ENCODE measurements at places on chromosomes 1 and 21.

DNA sequence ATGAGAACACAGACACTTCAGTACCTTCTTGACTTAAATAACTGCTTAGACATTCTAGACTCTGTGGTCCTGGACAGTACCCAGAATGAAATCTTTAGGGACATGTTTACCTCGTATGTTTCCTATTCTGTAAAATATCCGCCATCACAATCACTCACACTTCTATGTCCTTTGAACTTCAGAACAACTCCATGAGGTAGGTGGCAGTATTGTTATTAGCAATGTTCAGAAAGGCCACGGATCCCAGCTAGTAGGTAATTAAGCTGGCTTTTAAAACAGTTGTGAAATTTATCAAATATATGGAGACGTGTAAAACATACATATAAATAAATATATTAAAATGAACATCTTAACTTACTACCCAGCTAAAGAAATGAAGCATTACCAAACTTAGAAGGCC is 83.4 kb downstream of the CACHD1 start:
- DNase-seq = no peak

GRCh38 chr1:32890516-32891240 is 4.4 kb downstream of the HPCA start:
- no peak for DNase-seq

DNA sequence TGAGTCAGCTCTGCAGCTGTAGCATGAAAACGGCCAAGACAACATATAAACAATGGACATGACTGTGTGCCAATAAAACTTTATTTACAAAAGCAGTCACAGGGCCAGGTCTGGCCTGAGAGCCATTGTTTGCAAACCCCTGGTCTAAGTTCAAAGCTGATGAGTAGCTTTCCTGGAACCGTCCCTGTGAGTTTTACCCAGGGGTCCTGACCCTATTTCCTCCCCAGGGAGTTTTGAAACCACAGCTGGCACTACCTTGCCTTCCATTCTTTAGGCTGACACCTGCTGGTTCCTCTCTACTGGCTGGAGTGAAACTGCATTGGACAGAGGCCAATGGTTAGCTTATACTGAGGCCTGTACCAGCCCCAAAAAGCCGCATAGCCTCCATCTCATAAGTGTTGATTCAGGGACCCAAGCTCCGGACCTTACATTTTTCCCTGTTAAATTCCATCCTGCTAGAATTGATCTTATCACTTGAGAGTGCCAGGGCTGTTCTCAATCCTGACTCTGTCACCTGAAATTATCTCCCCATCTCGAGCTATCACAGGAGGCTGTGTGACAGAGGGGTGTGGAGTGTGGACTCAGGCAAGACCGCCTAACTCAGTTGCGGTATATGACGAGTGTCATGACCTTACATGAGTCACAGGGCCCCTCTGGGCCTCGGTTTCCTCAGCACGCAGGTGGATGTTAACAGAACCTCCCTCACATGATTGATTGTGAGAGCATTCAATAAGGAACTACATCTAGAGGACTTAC is 343.6 kb downstream of the NPHP4 start:
- DNase-seq = no peak

DNA sequence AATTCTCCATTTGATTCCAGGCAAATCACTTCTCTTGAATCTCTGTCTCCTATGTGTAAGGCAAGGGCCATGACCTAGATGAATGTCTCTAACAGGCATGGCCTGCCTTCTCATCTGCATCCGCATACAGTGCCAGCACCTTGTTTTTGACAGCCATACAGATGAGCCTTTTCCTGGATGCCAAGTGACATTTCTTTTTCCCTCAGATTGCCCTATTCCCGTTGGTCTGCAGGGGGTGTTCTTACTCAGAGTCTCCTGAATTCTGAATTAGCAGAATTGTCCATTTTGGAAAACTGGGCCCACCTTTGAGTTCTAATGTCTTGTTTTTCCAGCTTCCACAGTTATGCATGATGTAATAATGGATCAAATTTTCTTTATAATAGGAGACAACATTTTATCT is 88.0 kb upstream of the ADAR start:
- DNase-seq = no peak

DNA sequence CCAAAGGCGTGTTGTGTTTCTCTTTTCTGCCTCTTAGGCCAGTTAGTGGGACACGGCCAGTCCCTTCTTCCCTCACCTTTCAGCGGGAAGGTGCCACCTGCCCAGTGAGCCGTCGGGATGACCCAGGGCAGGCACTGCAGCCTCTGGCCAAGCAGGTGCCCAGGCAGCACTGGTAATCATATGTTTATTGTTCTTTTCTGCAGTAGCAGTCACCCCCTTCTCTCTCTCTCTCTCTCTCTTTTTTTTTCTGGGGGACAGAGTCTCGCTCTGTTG is 38.2 kb downstream of the CRYAA start:
- DNase-seq = no peak

GRCh38 chr1:6884652-6885153 is 99.4 kb downstream of the CAMTA1 start:
- DNase-seq = no peak

DNA sequence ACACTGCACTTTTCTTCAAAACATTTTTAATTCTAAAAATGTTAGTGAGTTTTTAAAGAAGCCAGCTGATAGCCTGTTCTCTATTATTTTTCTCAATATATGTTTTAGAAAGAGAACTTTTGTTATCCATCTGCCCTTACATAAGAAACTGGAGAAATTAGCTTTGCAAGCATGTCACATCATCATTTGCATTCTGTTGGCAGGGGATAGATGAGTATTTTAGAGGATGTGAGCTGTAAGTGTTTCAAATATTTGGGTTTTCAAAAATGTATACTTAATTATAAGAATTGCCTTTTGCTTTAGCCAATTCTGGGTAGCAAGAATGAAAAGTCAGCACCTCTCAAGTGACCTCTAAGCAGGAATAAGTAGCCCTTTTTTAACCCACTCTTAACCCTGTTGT is 7.4 kb downstream of the NFIA start:
- DNase-seq = no peak

- DNase-seq = no peak
Observed at GRCh38 chr1:103900005-103900404, 150.3 kb downstream of the AMY1C start.

DNA sequence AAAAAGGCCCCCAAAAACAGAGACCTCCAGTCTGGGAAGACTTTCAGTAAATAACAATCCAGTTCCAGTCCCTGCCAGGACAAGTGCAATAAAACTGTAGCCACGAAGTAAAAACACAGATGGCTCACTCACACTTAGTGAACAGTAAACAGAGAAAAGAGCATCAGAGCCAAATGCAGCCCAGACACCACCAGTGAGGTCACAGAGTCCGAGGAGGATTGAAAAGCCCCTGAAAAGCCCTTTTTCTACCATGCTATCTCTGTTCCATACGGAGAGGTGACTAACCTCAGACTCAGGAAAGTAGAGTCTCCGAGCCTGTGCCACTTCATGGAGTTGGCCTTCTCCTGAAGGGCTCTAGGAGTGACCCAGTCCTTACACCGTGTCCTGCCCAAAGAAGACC is 84.5 kb downstream of the COLGALT2 start:
- no peak for DNase-seq

GRCh38 chr1:212952641-212952976 is 2.3 kb downstream of the VASH2 start:
- no peak for DNase-seq

DNA sequence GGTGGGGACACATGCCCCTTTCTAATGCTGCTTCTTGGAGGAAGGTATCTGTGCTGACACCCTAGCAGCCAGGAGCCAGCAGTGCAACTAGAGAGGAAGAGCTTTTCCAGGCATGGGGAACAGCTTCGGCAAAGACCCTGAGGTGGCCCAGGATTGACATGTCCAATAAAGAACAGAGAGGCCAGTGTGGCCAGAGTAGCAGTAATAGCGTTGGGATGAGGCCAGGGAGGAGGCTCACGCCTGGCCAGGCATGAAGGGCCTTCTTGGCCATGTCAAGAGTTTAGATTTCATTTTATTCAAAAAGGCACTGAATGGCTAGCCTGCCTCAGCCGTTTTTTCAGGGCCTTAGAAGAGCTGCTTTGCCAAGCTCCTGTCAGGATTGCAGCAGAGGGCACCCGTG is 16.3 kb upstream of the ADAMTSL4 start:
- DNase-seq = no peak

- DNase-seq = peak; percentile 55
Observed at GRCh38 chr1:203858055-203858454, 3.3 kb upstream of the SNRPE start.

GRCh38 chr21:46173573-46173972 is 10.7 kb downstream of the SPATC1L start:
- no peak for DNase-seq

DNA sequence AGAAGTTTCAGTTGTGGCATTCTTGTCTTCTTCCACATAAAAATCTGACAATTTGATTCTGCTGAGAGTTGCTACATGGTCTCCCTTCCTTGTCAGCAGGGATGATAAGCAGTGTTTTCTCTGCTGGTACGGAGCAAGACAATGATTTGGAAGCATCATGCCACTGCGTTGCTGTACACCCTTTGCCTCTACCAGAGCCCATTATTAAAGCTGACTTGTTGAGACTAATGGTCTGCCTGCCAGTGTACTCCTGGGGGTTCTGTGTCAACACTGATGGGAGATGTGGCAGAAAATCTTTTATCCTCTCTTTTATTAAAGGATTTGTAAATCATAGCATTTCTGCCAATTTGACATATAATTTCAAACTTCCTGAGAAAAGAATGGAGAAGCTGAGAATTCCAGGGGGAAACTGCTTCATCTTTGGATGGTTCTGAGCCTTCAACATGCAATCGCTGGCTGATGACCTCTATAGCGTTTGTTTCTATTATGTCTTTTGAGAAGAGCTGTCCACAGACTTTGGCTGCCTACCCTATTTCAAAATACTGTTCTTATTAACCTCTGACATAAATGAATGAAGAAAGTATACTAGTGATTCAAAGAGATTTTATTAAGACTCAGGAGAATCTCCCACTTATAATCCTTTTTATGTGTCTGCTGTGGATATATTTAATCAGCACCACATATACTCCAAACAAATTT is 47.9 kb upstream of the DYNLT5 start:
- DNase-seq = no peak

GRCh38 chr1:228884196-228884595 is 148.9 kb downstream of the RHOU start:
- no peak for DNase-seq

- peak; percentile 14 for DNase-seq
Observed at GRCh38 chr1:87398641-87399040, 70.0 kb downstream of the LMO4 start.

- DNase-seq = no peak
Observed at GRCh38 chr1:50458507-50458906, 35.3 kb upstream of the DMRTA2 start.

GRCh38 chr1:99122039-99122438 is 117.4 kb upstream of the PLPPR5 start:
- DNase-seq = no peak

- DNase-seq = no peak
Observed at GRCh38 chr1:39522661-39523567, 31.5 kb downstream of the BMP8A start.

DNA sequence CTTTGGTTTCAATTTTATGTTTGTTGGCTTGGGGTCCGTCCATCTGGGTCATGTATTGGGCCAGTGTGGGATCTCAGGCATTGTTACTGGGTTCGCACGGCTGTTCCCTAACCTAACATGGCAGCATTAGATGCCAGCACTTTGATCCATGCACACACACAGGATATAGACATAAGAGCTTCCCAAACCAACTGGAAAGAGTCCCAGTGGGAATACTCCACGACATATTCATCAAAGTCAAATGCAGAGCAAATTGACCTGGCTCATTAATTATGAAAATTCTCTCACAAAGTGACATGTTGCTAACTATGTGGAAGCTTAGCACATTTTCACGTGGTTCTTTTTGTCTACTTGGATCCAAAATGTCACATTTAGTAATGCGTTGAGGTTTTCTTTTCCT is 130.4 kb downstream of the SETD4 start:
- no peak for DNase-seq

DNA sequence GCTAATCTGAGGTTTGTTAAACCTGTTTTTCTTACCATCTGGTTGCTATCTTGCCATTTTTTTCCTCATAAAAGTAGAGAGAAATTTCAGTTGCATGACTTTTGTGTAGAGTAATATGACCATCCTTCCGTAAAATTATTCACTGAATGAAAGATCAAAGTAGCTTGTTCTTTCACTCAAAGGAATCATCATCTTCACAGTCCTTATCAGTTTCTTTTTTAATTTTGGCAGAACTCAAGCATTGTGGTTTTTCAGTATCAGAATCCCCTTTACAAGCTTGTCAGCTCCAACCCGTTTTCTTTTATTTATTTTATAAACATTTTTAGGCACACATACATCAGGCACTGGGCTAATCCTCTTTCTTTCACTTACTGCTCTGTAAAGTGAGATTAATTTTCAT is 91.7 kb downstream of the UBE2U start:
- no peak for DNase-seq

GRCh38 chr1:169779970-169780369 is 14.7 kb downstream of the METTL18 start:
- no peak for DNase-seq

GRCh38 chr1:18776777-18777176 is 82.7 kb downstream of the TAS1R2 start:
- DNase-seq = no peak

GRCh38 chr1:76135835-76136234 is 61.3 kb downstream of the ST6GALNAC3 start:
- DNase-seq = no peak

GRCh38 chr1:33470495-33471012 is 1.9 kb upstream of the ZSCAN20 start:
- DNase-seq = peak; percentile 71

DNA sequence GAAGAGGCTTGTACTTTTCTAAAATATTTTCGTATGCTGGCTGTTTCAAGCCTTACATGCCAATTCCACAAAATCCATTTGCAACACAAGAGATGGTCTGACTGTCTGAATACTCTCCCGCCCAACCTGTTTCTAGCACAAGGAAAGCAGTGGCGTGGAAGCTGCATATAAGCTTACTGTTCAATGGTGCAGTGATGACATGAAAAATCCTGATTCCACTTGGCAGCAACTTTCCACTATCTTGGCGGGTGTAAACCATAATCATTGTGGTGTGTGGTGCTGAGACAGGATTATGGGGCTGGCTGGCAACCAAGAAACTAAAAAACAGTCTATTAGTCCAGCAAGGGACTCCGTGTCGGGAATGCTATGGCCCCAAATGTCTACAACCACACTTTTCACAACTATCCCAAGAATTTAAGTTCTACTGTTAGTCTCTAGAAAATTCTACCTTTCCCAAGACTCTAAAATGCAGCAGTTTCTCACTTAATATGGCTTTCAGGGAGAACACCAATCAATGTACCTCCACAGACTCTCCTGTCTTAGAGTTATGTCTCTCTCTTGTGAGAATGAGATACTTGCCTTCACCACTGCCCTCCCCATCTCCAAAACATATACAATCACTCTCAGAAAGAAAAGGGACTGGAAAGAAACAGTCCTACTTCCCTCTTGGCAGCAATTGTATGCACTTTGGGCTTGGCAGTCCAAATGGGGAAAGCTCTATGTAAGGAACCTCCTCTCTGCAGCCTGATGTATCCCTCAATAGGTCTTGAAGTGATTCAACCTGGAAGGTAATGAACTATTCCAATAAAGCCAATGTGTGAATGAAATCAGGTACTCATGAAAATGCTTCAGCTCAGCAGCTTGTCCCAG is 9.5 kb downstream of the COLGALT2 start:
- DNase-seq = no peak

GRCh38 chr1:40153073-40153770 is 8.0 kb upstream of the RLF start:
- no peak for DNase-seq

- DNase-seq = no peak
Observed at GRCh38 chr1:47178654-47179016, 11.2 kb downstream of the PDZK1IP1 start.

- DNase-seq = no peak
Observed at GRCh38 chr1:170426596-170426995, 105.4 kb upstream of the GORAB start.

Measured in AG08396 (cell line).